ENCODE measurements at places on chromosomes 16 and 17.

DNA sequence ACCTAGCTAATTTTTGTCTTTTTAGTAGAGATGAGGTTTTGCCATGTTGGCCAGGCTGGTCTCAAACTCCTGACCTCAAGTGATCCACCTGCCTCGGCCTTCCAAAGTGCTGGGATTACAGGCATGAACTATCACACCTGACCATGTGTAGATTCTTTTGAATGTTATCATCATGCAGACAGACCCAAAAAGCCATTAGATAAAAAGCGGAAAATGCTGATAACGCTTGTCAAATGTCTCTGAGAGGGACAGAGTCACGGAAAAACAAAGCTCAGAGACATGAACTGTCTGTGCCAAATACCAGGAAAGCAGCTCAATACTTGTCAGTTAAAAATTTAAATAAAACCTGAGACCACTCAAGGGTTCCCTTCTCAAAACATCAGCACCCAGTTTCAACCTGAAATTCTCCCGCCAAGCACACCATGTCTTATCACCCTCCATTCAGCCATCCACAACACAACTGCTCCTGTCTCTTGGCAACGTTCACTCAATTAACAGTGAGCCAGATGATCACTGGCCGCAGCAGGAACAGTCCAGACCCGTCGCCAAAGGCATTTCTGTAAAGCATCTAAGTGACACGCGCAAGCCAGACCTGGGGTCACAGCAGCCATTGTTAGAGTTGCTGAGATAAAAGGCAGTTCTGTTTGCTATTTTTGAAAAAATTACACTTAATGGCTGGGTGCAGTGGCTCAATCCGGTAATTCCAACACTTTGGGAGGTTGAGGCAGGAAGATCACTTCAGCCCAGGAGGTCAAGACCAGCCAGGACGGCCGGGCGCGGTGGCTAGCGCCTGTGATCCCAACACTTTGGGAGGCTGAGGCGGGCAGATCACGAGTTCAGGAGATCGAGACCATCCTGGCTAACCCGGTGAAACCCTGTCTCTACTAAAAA lies 29.7 kb downstream of the FANCA start:
- no peak for DNase-seq

DNA sequence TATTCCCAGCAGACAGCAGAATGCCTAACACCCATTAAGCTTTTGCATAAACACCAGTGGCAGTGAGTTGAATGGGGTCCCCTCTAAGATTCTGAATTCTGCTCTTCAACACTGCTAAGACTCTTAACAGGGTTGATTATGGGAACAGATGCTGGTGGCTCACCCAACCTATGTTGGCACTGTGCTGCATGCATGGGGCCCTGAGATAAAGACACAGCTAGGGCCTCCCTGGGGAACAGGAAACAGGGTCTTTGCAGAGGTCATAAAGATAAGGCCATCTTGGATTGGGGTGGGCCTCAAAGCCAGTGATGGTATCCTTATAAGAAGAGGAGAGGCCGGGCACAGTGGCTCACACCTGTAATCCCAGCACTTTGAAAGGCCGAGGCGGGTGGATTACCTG lies 190.8 kb downstream of the SLC39A11 start:
- no peak for DNase-seq

DNA sequence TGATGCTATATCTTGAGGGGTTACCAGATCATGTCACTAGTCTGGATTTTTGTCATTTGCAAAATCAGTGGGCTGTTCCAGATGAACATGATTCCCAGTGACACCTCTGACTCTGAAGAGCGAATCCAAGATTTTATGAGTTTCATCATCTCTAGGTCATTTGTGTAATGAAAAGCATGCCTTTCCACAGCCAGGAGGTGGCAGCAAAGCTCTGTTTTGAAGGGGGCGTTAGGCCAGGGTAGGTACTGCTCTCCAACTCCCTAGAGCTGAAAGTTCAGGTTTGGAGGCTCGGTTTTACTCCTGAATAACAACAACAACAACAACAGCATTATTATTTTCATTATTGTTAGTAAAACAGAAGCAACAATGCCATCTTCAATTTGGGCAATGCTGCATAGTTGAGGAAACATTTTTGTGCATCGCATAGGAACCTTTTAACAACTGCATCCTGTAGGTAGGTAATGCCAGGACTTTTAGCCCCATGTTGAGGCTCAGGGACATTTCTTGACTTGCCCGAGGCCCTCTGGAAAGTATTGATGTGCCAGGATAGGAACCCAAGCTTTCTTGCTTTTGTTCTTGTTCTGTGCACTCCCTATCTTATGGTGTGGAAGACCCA lies 77.0 kb downstream of the MYH13 start:
- DNase-seq, result peak; percentile 74

GRCh38 chr16:80033783-80034468 lies 433.4 kb upstream of the MAF start:
- no peak for DNase-seq

GRCh38 chr17:56502120-56502654 lies 91.3 kb upstream of the NOG start:
- DNase-seq, result no peak

- DNase-seq, result no peak
Observed at GRCh38 chr17:63845509-63845908, 3.0 kb upstream of the SMARCD2 start.

DNA sequence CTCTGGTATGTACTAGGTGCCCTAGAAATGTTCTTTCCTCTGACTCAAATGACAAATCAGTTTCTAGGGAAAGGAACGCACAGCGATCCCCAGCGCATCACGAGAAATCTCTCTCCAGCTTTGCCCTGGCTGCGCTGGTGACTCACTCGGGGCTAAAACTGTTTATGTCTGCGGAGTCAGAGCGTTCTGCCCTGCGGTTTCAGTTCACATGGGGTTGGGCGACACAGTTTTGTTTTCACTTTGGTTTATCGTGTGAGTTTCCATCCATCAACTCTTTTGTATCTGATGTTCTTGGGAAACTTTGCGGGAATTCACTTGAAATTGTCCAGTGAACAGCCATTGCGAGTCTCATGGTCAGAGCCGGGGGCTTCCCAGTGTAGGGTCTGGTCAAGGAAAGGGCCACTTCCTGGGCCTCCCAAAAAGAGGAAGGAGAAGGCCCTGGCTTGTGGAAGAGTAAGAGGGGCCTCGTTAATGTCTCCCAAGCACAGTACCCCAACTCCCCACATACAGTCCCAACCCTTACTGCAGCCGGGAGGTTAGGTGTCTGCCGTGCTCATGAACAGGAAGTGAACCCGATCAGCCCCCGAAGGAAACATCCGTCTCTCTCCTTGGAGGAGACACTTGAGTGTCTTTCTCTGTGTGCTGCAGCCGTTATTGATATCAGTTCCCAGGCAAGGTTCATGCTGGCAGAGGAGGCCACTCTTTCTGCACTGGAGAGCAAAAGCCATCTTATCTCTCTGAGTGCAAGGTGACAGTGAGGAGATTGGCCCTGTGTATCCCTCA lies 643.2 kb downstream of the WWOX start:
- no peak for DNase-seq

GRCh38 chr17:26782153-26782552 lies 511.8 kb upstream of the WSB1 start:
- no peak for DNase-seq

- peak; percentile 16 for DNase-seq
Observed at GRCh38 chr17:81840826-81841778, 6.3 kb upstream of the PPP1R27 start.

DNA sequence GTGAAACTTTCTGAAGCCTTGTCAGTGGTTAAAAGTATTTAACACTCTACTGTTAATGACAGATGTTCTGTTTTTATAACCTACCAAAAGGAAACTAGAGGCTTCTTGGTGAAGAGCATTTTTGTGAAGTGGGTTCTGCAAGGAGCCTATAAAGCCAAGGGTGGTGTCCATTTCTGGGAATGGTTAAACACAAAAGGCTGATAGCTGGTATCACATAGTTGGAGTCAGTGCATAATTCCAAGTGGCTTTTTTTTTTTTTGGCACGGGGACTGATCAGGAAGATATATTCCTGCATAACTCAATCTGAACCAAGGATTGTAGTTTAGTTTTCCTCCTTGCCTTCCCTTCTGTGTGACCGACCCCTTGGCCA lies 27.6 kb upstream of the KPNB1 start:
- DNase-seq, result no peak

GRCh38 chr17:75301502-75302206 lies 12.4 kb upstream of the SLC25A19 start:
- DNase-seq, result no peak

GRCh38 chr16:908526-909155 lies 62.1 kb downstream of the LMF1 start:
- DNase-seq, result no peak

GRCh38 chr17:29593591-29594518 lies 923 bp downstream of the ANKRD13B start:
- DNase-seq, result peak; percentile 68

GRCh38 chr17:76071531-76072147 lies 678 bp downstream of the SRP68 start:
- DNase-seq, result no peak

DNA sequence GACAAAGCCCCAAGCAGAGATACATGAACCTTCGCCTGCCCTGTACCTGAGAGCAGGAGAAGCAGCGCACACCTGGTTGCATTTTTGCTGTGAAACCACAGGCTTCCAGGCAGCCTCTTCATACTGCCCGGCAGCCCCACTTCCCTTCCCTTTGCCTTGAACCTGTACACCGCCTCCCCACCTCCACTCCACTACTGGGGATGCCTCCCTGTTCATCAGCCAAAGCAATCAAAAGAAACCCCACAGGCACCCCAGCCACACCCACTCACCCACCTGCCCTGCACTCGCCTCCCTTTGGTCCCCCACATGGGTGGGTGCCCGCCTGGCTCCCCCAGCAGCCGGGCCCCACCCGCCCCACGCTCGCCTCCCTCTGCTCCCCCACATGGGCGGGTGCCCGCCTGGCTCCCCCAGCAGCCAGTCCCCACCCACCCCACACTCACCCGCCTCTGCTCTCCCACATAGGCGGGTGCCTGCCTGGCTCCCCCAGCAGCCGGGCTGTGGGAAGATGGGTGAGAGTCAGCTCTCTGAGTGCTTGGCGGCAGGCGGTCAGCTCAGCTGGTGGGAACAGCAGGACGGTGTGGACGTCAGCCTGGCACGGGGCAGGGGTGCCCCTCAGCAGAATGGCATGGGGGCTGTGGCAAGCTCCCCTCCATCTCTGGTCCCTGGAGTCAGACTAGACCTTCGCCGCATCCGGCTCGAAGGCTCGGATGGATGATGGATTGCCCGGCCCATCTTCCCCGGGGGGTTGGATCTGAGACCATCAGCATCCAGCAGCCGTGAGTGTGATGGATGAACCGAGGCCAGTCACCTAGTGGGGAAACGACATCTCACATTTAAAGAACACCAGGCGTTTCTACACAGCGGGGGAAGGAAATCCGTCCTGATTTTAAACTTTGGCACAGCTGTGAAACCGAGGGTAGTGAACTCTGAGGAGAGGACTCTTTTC lies 135.6 kb downstream of the BANP start:
- peak; percentile 19 for DNase-seq

- no peak for DNase-seq
Observed at GRCh38 chr16:82509691-82510430, 116.9 kb upstream of the CDH13 start.

Measured in eye (tissue), 1 donor.